ENCODE measurements at places on chromosomes 1 and 21.

- no peak for DNase-seq
These were observed 43.3 kb downstream of the JAM2 start for GRCh38 chr21:25682382-25682781.

DNA sequence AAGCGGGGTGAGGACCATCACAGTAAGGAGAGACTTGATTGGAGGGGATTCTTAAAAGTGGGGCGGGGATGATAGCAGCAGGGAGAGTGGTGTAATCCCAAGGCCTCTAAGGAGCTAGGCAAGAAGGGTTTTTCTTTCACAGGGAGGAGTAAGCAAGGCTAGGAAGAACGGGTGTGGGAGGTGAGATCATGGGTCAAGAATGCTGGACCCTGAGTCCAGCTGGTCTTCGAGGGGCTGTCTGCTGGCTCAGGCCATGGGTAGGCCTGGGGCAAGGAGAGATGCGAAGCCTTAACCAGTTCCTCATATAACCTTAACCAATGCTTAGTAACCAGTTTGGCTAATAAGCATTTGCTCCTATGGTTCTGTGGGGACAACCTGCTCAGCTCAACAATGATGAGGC is 599.1 kb downstream of the NPHP4 start:
- no peak for DNase-seq

- DNase-seq, result no peak
These were observed 11.6 kb downstream of the CD55 start for GRCh38 chr1:207333009-207333600.

DNA sequence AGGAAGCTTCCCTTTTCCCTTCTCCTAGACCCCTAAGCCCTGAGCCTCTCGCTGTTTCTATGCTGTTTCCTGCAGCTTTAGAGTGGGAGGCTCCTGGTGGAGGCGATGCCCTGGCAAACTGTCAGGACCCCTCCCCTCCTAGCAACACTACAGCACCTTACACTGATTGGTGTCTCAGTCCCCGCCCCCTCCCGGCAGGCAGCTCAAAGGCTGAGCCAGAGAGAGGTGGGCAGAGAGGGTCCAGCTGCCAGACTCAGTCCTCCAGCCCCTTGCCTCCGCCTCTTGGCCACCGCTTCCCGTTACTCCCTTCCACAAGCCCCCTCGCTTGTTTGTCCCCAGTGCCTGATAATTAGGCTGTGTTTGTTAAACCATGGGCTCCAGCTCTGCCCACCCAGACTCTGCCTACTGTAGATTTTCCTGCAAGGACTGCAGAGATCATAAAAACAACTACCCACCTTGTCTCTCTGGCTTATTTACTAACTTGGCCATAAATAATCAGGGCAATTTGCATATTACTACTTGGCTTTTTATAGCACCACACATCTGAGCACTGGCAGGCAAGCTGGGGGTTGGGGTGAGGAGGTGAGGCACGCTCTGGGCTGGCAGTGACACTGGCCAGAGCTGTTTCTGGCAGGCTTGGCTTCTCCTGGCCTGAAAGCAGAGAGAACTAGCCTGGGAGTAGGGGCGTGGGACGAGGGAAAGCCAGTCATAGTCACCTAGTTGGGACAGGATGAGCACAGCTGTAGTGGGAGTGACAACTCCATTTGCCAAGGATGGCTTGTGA is 107.5 kb downstream of the CSMD2 start:
- no peak for DNase-seq

GRCh38 chr1:234246638-234247116 is 126.6 kb upstream of the COA6 start:
- no peak for DNase-seq

DNA sequence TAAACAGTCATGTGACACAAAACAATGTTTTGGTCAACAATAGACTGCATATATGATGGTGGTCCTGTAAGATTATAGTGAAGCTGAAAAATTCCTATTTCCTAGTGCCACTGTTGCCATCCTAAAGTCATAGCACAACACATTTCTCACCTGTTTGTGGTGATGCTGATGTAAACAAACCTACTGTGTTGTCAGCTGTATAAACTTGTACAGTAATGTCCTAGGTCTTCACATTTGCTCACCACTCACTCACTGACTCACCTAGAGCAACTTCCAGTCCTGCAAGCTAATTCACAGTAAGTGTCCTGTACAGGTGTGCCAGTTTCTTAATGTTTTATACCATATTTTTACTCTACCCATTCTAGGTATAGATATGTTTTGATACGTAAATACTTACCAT is 326.1 kb upstream of the USP24 start:
- no peak for DNase-seq

DNA sequence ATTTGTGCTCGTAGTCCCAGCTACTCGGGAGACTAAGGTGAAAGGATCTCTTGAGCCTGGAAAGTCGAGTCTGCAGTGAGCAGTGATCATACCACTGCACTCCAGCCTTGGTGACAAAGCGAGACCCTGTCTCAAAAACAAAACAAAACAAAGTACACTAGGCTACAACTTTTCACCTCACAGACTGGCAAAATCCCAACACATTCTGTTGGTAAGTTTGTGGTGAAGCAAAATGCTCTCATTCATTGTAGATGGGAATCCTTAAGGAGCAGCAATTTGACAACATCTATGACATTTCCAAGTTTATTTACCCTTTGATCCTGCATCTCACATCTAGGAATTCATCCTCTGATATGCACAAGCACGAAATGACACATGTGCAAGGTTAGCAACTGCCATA is 20.2 kb upstream of the SLC1A7 start:
- no peak for DNase-seq

- DNase-seq, result no peak
These were observed 1.6 kb downstream of the ITLN2 start for GRCh38 chr1:160953030-160953429.

DNA sequence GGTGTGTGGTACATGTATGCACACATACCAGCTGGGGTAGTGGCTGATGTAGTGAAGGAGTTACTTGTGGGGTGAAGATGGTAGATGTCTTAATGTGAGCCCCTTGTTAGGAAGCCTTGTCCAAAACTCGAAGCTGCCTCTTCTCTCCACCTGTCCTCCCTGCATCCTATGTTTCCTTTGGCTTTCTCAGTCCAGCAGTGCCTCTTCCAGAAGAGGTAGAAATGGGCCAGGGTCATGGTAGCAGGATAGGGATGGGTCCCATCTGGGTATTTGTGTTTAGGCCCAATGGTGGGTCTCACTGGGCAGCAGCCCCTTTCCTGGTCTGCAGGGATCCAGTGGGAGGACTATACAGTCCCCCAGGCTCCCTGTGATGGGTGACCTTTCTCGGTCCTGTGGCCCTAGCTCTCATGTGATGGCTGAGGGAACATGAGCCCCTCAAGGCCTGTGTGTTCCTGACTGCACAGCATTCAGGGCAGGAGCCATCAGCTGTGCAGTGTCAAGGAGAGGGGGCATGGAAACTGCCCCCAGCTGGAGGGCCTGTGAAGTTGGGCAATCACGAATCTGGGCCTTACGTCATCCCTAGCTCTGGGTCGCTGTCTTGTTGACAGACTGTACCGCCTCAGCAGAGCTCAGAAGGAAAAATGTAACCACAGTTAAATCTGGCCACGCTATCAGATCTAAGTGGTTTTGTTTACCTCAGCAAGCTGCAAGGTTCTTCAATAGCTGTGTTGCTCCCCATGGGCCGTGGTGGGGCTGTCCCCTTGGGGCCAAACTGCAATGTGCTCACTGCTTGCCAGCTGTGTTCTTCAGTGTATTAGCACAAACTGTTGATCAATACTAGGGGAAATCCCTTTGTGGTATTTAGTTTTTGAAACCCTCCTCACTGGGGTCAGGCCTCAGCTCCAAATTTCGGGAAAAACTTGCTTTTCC is 82.7 kb downstream of the NOS1AP start:
- DNase-seq, result no peak

GRCh38 chr1:30984991-30985503 is 76.5 kb upstream of the SDC3 start:
- DNase-seq, result no peak

- DNase-seq, result no peak
These were observed 17.4 kb downstream of the TIAM1 start for GRCh38 chr21:31326522-31327242.

Measured in COLO829 (cell line).